Smooth muscle cell of the brain vasculature (primary cell): ENCODE measurements at places on chromosomes 7 and 10.

- DNase-seq, result no peak
Measured at GRCh38 chr7:139246905-139247304, 15.9 kb downstream of the UBN2 start.

- DNase-seq, result no peak
Measured at GRCh38 chr10:65622608-65623007, 1303.2 kb upstream of the LRRTM3 start.

DNA sequence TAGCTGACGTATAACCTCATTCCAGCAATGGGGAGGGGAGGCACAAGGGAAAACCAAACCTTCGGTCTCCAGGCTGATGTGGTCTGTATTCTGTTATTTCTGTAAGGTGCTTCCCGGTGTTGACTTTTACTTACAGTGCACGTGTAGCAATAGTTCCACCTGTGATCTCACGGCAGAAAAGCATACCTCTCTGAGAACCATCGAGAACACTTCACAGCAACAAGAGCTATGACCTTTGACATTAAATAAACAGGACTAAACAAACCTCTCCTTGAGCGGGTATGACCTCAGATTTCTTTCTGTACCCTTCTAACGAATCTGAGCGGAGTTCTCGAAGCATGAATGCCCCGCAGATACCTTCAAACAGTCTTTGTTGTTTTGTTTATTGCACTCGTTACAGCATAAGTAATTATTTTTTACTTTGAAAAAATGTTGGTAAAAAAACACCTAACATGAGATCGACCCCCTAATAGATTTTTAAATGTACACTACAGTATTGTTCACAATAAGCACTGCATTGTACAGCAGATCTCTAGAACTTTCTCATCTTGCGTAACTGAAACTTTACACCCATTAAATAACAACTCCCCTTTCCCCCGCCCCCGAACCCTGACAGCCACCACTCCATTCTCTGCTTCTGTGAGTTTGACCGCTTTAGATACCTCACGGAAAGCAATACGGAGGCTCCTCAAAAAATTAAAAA, 282.3 kb downstream of the GATA3 start:
- no peak for DNase-seq

DNA sequence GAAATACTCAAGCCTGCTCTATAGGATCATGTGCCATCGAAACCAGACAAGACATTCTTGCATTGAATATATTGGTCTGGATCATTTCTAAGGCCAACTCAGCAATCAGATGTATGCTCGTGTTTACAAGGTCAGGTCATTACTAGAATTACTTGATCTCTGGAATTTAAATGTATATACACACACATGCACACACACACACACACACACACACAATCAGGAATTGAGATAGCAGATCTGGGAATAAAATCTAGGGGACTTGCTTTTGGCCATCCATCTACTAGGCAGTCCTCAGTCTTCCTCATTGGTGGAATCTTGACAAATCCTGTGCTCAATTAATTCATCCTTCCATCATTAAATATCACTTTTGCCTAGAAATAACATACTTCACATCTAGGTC, 3.6 kb downstream of the OPTN start:
- DNase-seq, result no peak

DNA sequence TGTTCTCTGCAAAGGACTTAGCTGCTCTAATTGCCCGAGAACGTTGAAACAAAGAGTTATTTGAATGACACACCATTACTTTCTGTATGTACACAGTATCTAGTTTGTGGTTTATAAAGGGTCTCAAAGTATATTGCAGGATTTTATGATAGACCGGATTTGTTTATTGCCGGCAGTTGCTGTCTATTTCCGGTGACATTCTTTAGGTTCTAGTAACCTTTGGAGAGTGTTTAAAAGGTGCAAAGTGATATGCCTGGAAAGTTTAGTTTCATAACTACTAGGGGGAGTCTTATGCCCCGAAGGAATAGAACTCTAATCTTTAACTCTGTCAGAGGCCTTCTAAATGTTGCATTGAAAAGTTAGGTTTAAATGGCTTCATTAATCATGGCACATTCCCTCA, 63.8 kb downstream of the PAPSS2 start:
- DNase-seq, result no peak

- DNase-seq, result no peak
Measured at GRCh38 chr10:48742891-48743860, 58.5 kb downstream of the WDFY4 start.

GRCh38 chr7:5550831-5551230, 127.2 kb upstream of the TNRC18 start:
- DNase-seq, result no peak
